ENCODE measurements at places on chromosomes 4 and X. TPM values are rescaled to one million over a fixed set of nuclear protein-coding genes. Genes with fewer than 3 reads are reported as not detected.

- DNase-seq, result no peak
Observed at GRCh38 chr4:949656-950055, 17.4 kb downstream of the TMEM175 start.

DNA sequence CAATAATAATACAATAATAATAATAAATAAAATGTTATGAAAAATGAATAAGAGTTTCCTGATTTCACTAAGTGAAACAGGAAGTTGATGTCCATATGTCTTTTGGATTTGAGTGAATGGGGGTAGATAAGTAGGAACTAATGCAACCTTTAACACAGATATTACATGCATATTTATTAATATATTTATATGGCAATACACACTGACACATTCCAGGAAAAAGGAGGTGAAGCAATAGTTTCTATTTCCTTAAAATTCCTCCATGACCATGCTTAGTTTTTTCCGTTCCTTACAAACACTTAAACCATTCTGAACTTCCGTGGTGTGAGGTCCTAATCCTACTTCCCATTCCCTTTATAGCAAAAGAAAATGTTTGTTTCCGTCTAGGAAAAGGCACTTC, 48.3 kb downstream of the ATXN3L start:
- DNase-seq, result no peak

GRCh38 chr4:6031846-6032245, 13.6 kb upstream of the C4orf50 start:
- DNase-seq, result no peak

- DNase-seq, result peak; percentile 16
Observed at GRCh38 chr4:114694770-114695169, 96.2 kb downstream of the UGT8 start.

GRCh38 chrX:72107841-72108595, 23.7 kb downstream of the RTL5 start:
- DNase-seq, result no peak

DNA sequence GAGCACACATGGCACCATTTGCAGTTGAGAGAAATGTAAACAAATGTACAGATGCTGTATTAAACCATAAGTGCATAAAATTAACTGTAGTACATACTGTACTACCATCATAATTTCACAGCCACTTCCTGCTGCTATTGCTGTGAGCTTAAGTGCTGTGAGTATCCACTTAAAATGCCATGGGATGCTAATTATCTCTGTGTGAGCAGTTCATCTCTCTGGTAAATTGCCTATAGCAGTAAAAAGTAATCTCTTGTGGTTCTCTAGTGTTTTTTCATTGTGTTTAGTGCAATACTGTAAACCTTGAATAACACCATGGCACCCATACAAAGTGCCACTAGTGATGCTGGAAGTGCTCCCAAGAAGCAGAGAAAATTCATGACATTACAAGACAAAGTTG, 9.9 kb upstream of the SCOC start:
- DNase-seq, result no peak

DNA sequence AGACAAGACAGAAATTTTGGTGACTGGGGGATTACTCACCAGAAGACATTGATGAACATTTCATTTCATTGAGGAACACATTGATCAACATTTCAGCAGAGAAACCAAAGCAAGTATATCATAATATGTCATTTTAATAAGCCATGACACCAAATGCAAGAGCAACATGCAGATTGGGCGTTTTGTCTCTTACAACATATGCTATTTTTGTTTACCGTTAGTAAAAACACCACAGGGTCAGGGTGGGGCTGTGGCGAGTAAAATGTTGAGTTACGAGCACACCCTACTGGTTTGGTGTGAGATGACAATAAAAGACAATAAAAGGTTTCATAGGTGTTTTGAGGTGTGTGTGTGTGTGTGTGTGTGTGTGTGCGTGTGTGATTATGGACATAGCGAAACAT, 294.5 kb downstream of the PDGFC start:
- no peak for DNase-seq

The LNX1 gene
- total RNA-seq, result not detected

- DNase-seq, result no peak
Observed at GRCh38 chrX:57583477-57583876, 8.3 kb upstream of the ZXDB start.

- DNase-seq, result no peak
Observed at GRCh38 chrX:131066237-131066636, 8.1 kb downstream of the ARHGAP36 start.
